ENCODE measurements at places on chromosomes 2 and 18.

GRCh38 chr2:45652090-45653031 lies 886 bp downstream of the PRKCE start:
- no peak for DNase-seq

GRCh38 chr2:158049129-158049855 lies 52.4 kb upstream of the UPP2 start:
- DNase-seq: no peak

DNA sequence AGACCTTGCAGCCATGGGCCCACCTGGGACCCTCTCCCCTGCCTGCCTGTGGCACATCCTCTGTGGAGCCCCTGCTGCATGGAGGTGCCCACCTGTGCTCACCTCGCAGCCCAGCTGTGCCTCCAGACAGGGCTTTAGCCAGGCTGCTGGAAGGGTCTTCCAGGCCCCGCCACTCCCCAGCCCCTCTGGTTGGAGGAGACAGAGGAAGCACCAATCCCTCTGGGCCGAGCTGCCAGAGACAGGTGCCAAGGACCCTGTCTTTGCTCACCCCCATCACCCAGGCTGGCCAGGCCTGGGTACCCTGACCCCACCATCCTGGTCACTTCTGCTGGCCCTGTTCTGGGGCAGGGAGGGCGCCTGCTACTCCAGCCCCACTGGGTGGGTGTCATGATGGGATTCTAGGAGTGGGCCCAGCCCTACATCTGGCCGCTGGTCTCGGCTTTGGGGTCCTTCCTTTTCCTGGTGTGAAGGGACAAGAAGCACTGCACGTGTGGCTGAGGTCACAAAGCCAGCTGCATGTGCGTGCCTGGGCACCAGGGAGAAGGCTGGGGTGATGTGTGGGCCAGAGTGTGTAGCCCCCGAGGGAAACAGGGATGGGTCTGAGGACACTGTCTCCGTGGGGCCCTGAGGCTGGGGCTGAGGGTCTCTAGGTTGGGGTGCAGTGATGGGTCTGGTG lies 9.3 kb upstream of the NEU4 start:
- DNase-seq: peak; percentile 20

- DNase-seq: no peak
Measured at GRCh38 chr2:69594341-69594740, 49.2 kb downstream of the AAK1 start.

- no peak for DNase-seq
Measured at GRCh38 chr2:38153476-38154135, 77.7 kb upstream of the CYP1B1 start.

GRCh38 chr18:3052411-3052758 lies 39.4 kb upstream of the LPIN2 start:
- no peak for DNase-seq

GRCh38 chr2:33730193-33730592 lies 131.1 kb upstream of the FAM98A start:
- no peak for DNase-seq

DNA sequence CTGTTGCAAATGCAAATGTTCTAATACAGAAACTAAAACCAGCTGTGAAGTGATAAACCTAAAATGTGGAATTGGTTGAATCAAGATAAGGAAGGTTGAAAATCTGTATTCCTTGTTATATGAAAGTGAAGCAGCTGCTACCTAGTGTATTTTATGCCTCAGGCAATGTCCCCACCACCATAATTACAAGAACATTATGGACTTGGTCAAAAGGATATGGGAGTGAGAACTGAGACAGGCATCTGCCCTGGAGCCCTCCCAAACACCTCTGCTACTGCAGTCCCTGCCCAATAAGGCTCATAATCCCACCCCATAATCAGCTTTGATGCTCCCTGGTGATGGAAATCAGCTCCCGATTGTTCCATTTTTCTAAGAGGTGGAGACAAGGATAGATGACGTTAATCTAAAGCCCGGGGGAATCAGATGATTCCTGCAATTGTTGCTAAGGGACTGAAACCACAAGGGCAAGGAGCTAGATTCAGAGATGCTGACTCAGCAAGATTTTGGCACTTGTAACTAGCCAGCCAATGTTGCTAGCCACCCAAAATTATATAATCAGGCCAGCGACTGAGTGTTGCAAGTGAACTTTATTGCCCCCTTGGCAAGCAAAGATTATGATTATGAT lies 69.5 kb downstream of the EVA1A start:
- DNase-seq: no peak

DNA sequence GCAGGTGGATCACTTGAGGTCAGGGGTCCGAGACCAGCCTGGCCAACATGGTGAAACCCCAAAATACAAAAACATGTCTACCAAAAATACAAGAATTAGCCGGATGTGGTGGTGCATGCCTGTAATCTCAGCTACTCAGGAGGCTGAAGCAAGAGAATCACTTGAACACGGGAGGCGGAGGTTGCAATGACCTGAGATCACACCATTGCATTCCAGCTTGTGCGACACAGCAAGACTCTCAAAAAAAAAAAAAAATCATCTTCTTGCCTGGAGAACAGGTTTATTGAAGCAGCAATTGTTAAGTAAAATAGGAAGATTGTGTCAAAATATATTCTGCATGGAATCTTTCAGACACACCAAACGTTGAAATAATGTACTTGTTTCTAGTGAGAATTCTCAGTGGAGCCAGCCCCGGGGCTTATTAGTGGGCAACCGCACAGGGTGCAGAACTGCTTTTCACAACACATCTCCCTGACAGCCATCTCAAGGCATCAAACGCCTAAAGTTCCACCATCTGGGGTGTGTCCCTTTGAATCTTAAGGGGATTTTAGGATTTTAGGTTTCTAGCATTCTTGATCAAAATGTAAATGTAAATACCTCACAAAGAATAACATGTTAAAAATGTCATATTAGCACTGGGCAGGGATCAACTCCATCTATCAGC lies 28.6 kb upstream of the PPP4R1 start:
- no peak for DNase-seq

DNA sequence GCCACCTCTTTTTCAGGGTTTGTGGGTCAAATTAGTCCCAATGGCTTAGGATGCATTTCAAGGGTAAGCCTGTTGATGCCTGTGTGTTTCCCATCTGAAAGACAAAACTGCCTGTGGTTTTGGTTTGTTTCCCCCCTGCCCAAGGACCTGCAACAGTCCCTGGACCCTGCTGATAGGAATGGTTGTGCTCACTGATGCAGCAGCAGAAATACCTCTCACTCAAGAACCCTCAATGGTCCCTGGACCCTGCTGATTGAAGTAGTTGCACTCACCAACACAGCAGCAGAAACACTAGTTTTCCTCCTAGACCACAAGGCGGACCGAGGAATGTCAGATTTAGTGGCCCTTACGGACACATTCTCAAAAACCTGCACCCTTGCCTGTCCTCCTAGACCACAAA lies 386.9 kb downstream of the NUP35 start:
- DNase-seq: no peak

- DNase-seq: no peak
Measured at GRCh38 chr2:126627643-126628042, 28.3 kb upstream of the GYPC start.

- no peak for DNase-seq
Measured at GRCh38 chr18:21759836-21760235, 19.2 kb downstream of the MIB1 start.

DNA sequence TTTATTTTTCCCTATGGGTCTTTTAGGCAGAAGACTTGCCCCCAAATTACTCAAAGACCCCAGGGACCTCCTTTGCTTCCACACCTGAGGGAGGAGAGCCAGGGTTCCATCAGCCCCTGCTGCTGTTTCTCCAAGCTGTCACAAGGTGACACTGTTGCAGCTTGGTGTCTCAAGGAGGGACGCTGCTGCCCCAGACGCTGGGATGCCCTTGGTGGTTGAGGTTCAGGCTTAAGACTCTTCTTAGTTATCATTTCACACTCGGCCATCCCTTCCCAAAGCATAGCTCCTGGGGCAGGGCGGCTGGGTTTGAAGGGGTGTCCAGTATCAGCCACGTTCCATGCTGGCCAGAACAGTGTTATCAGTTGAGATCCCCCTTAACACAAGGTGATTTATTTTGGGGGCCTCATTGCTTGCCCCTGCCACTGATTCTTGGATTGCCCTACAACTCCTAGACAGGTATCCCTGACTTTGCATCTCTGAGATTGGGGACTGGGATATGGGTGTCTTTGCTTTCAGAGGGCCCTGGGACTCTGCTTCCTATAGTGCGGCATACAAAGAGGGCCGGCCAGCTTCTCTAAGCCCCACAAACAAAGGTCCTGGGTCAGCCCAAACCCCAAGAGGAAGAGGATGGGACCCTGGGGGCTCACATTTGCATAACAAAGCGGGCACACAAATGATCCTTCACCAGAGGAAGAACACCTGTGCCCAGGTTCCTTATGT lies 22.7 kb downstream of the GPR55 start:
- no peak for DNase-seq

DNA sequence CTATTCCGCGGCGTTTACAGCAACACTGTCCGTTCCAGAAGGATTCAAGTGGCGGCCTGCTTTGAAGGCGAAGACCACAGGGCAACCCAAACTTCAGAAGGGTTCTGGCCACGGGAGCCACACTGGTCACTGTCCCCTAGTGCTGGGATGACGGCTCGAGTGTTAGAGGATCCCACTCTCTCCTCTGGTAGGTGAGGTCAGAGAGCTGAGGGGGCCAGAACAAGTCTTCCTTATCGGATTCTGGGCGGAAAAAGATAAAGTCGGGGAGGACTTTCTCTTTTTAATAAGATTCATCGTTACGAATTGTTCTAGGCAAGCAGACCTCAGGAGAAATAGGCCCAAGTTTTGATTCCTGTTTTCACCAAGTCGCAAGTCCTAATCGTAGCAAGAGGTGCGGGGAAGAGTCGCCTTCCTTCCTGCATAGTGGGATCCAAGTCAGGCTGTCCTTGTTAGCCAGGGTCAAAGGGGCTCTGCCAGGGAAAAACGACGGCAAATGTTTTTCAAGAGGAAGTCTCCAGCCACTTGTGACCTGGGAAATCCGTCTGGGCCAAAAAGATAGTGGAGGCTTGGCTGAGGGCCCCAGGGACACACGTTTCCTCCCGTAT lies 864 bp upstream of the MYL12A start:
- DNase-seq: no peak

DNA sequence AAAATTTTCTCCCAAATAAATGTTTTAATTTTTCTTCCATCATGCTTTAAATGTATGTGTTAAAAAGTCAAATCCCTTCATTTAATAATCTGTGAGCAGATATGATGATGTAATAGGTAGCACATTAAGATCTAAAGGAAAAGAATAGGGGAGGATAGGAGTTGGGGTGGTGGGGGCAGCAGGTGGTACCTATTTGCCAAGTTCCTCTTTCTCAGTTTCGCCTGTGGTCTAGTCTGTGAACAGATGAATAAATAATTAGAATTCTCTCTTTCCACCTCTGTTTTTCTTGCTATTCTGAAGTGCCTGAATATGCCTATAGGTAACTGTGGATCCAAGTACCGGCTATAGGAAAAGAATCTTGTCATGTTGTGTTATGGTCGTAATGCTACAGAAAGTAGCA lies 152.5 kb downstream of the NRXN1 start:
- DNase-seq: no peak

DNA sequence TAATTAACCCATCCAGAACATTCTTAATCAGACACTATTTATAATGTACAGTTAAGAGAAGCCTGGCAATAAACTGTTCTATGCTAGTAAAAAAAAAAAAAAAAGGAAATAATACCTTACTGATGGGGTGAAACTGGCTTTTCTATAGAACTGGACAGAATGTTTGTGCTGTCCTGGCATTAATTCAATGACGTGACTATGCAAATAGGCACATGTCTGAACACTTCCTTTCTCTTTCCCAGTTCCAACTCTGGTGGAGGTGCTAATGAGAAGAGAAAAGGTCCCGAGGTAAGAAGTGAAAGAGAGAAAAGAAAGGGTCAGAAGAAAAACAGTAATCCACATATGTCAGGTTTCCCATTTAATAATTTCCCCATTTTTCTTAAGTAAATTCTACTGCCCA lies 508.4 kb downstream of the ZEB2 start:
- DNase-seq: no peak

DNA sequence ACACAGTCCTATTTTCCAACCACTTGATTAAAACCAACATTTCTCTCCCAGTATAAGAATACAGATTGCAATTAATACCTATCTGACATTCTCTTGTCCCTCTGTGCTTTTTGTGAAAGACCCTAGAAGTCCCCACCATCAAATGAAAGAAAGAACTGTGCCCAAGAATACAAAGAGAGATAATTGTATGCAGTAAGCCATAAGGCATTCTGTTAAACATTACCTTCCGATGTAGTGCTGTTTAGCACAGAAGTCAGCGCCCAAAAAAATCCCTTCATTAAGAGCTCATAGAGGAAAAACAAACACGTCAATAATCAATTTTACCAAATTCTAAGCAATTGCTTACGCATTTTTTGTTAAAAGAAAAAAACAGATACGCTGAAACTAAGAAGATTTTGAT lies 41.1 kb downstream of the ZNF516 start:
- no peak for DNase-seq

DNA sequence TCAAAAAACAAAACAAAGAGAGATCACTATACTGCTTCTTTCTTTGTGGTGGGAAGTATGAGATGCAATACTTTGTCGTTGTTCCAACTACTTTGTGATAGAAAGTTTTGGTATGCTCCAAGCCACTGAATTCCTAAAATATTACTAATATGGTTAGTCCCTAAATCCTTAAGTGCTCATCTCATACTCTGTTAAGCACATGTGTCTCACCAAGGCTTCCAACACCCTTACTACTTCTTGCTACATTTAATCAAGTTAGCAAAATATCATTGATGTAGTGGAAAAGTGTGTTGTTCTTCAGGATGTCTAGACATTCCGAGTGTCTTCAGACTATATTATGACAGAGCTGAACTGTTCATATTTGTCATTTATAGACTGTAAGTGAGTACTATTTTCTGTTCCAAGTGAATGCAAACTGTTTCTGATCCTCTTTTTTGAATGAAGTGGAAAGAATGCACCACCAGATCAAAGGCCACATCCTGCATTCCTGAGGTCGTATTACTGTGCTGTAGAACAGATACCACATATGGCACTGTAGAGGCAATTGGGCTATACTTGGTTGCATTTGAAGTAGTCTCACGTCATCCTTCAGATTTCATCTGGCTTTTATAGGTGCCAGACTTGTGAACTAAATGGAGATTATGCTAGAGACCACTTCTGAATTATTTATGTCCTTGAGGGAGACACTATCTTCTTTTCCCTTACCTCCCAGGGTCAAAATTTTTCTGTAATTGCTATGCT lies 298.4 kb upstream of the ZNF521 start:
- no peak for DNase-seq

GRCh38 chr2:191030521-191031154 lies 16.7 kb upstream of the STAT1 start:
- DNase-seq: no peak

- no peak for DNase-seq
Measured at GRCh38 chr2:203820969-203821368, 46.6 kb upstream of the CTLA4 start.

- no peak for DNase-seq
Measured at GRCh38 chr2:41697389-41697788, 350.4 kb upstream of the PKDCC start.

GRCh38 chr18:76553715-76554546 lies 58.9 kb upstream of the ZNF516 start:
- DNase-seq: no peak

DNA sequence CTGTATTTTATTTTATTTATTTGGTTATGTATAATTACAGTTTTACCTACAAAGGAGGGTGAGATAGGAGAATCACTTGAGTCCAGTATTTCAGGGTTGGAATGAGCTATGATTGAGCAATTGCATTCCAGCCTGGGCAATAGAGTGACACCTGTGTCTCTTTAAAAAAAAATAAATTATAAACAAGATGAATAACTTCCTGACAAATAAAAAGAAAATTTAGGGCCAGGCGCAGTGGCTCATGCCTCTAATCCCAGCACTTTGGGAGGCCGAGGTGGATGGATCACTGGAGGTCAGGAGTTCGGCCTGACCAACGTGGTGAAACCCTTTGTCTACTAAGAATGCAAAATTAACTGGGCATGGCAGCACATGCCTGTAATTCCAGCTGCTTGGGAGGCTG lies 17.3 kb downstream of the MTA3 start:
- DNase-seq: no peak
